ENCODE measurements at places on chromosomes 6 and 20.
A peak's percentile ranks its signal among the peaks of the same experiment; 100 is the strongest.

DNA sequence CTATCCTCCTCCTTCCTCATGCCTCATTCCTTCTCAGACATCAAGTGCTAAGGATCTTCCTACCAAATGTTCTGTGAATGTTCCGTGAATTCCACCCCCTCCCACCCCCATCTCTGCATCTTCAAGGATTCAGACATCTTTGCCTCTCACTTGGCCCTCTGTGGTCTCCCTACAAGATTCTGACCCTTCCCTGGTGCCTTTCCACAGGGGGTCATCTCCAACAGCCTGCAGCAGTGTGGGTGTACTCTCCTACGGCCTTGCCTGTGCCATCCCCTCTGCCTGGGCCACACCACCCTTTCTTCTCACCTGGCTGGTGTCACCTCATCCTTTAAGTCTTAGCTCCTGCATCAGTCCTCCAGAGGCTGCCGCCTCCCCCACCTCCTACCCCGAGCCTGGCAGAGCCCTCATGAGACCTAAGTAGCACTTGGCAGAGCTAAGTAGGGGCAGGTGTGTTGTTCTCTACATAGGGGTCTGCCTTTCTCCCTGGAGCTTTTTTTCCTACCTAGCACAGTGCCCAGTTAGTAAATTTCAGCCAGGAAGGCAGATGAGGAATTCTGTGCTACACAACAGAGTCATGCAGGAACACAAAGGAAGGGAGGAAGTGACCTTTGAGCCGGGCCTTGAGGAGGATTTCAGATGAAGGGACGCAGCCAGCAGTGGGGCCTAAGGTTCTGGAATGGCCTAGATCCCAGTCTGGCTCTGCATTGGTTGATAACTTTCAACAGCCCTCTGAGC, 43.1 kb downstream of the TM9SF4 start:
- DNase-seq, result no peak

- DNase-seq, result no peak
Observed at GRCh38 chr6:165637586-165637985, 25.5 kb downstream of the PDE10A start.

DNA sequence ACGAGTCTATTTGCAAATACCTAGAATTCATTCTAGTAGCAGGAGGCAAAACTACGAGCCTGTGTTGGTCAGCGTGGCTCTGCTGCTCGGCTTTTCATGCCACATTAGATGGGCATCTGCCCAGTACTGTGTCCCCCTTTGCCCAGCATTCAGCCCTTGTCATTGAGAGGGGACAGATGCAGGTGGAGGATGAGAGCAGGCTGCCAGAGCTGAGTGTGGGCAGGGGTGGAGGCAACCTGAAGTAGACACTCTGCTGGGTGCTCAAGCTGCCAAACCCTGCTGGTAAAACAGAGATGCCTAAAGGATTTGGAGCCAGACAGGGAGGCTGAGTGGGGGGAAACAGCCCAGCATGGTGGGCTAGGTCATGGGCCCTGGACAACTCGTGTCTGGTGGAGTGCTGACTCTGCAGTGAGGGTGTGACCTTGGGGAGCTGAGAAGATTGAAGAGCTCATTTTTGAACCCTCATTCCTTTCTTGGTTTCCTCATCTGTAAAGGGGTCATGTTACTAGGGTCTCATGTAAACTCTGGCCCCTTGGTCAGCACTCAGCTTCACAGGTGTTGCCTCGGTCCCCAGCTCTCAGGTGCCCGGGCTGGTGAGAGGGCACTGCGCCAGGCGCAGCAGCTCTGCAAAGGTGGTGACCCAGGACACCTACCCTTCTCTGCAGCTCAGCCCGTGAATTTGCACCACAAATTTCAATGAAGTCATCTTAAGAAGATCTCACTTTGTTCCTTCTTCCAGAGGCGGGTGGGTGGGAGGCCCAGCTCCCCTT, 64.2 kb upstream of the BHLHE23 start:
- peak; percentile 27 for DNase-seq

DNA sequence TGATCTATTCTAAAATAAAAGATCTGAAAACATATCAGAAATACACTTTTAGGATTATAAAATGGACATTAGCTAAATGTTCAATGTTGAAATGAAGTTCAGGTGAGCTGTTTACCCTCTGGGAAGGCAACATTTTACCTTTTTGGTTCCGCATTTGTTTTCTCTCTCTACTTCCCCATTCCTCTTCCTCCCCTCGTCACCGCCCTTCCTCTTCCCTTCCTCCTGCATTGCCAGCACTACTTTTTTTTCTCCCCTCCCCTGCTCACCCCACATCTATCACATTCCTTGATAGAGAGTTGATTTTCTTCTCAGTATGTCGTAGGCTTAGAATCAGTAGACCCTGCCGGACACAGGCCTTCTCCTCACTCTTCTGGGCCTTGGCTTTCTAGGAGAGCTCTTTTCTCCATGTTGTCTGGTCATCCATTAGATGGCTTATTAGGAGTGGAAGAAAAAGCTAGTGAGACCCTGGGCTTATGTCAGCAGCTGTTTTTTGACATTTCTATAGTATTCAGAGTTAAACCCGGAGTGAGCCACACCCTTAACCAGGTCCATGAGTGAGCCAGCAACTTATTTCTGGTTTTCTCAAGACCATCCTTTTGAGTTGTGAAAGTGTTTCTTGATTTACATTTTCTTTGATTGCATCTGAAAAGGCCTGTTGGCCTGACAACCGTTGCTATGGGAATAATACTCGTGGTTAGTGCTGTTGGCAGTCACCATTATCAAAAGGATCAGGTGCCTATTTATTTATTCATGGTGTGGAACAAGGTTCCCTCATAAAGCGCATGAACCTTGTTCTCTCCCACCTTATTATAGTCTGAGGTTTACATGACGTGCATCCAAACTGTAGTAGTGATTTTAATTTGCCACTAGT, 90.9 kb downstream of the DTD1 start:
- DNase-seq, result no peak

GRCh38 chr6:73109659-73110058, 115.6 kb downstream of the KHDC1L start:
- DNase-seq, result no peak

GRCh38 chr6:26068036-26068435, 19.2 kb upstream of the HFE start:
- no peak for DNase-seq

GRCh38 chr6:170258407-170258806, 32.5 kb downstream of the DLL1 start:
- DNase-seq, result peak; percentile 12

DNA sequence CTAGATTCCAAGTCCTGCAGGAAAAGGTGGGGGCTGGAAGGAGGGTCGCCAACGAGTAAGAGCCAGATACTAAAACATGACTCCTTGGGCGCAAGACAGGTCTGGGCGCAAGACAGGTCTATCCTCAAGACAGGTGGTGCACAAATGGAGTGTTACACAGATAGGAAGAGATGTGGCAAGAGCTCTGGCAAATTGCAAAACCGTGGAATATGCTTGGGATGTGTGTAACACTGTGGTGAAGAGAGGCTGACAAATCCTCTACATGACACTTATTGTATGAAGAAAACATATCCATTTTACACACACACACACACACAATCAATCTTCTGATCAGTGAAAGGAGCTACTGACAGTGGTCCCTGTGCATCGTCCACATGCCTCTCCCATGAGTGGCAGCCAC, 77.6 kb downstream of the TBC1D7 start:
- DNase-seq, result no peak

GRCh38 chr6:63685446-63686379, 50.1 kb downstream of the PHF3 start:
- no peak for DNase-seq

- no peak for DNase-seq
Observed at GRCh38 chr6:118743746-118744145, 92.4 kb upstream of the CEP85L start.

- DNase-seq, result no peak
Observed at GRCh38 chr20:57620999-57621398, 773 bp upstream of the ZBP1 start.

GRCh38 chr6:120147071-120147871, 797.7 kb upstream of the MAN1A1 start:
- DNase-seq, result no peak

DNA sequence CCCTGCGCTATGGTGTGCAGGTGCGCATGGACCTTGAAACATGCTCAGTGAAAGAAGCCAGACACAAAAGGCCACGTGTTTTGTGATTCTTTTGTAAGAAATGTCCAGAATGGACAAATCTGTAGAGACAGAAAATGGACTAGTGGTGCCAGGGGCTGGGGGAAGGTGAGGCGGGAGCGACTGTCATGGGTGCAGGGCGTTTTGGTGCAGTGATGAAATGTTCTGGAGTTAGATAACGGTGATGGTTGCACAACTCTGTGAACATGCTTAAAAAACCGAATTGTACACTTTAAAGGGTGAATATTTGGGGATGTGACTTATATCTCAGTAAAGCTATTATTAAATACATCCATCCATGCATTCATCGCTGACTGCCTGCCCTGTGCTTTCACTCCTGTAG, 31.7 kb upstream of the NTSR1 start:
- no peak for DNase-seq

DNA sequence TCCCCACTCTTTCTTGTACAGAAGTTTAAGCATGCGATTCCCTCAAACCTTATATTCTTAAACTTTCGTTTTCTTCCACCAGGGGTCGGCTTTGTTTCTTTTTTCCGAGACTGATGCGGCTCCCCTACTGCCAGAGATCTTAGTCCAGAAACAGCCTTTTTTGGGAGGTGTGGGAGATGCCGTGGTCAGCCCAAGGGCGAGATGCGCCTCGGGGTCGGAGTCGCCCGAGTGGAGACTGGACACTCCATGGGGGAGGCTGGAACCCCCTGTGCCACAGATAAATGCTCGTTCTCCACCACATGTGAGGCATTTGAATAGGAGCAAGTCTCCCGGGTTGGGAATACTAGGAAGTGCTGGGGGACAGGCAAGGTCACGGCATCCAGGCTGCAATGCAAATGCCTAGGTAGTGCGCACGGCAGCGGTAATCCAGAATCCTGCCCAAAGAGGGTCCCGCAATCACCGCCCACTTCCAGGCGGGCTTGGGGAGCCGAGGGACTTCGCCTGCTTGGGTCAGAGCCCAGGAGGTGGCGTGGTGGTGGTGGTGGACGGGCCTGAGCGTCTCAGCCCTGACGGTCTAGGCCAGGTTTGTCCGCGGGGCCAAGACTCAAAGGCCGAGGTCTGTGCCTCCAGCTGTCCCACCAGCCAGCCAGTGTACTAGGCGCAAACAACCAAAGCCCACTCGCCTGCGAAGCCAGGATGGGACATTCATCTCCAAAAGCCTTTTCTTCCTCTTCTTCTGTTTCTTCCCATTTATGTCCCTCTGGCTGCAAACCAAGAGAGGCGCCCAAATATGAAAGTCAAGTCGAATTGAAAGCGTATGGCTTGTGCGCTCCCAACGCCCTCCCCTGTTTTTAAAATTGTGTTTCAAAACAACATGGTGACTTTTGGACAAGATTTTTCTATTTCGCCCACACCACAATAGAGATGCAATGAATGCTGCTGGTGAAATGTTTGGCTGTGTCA, 39.3 kb upstream of the OSTM1 start:
- no peak for DNase-seq

DNA sequence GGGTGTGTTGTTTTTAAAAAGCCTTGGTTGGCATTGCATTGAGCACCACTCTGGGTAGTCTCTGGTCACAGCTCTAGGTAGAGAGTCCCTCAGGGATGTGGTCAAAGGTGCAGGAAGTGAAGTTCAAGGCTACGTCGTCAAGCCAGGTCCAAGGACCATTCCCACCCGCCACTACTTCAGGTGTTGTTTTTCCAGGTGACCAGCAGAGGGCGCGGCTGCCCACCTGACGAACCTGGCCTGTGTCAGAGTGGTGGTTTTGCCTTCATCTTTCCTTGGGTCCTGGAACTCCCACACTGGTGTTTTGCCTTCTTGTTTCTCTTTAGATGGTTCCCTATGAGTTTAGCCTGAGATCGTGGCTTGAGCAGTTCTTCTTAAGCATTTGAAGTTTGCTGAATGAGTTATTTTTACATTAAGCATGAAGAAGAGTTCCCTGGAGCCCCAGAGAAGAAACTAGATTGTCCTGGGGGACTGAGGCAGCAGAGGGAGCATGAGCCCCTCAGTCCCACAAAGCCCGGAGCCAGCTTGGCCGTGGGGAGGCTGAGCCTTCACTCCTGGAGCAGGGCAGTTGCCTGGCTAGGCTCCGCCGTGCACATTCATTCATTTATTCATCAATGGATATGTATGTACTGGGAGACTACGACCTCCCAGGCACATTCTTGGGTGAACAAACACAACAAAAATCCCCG, 5.6 kb upstream of the PHACTR3 start:
- DNase-seq, result peak; percentile 72

DNA sequence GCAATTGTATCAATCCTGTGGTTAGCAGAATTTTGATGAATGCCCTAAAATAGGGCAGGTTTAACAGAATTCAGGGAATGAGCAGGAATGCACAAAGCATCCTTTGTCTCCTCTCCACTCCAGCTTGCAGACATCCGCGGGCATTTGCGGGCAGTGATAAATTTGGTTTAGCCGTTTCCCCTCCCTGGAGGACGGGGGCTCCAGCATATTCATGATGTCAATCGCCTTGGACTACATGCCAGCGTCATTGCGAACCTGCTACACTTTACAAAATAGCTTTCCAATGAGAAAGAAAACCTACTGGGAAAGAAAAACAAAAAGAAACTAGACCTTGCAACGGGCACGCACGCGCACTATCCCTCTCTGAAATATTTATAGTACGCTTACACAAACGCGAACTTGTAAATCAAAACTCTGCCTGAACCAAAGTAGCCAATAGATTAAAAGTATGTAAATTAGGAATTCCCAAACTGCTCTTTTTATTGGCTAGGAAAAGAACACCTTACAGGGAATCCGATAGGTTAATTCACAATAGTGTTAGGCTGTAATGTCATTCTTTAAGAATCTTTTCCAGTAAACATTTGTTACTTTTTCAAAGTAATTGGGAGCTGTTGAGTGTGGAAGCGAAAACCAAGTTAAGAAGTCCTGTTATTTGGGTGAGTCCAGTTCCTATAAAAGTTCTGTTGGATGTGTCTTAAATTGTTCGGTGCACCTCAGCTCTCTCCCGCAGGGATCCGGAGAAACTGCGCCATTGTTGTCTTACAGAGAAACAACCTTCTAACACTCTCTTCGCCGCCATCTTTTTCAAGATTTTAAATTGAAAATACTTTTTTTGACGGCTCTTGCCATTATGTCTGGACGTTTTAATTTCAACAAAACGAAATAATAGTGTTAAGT, 136.7 kb downstream of the HFE start:
- DNase-seq, result peak; percentile 85

DNA sequence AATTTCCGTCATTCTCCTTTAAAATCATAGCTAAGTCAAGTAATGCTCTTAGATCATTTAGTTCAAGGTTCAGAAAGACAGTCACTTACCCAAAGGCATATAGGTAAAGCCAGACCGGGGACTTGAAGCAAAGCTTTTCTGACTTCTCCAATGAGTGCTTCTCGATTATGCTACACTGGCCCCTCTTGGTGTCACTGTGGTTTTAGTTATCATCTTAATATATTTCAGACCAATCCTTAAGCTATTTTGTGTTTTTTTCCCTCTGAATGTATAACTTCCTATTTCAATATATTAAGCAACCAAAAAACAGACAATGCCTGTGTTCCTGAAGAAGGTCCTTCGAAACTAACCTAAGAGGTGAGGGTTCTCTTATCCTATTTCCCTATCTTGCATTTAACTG, 3.9 kb downstream of the PRDM1 start:
- DNase-seq, result no peak

GRCh38 chr20:51637241-51637640, 94.7 kb upstream of the NFATC2 start:
- no peak for DNase-seq

- DNase-seq, result peak; percentile 67
Observed at GRCh38 chr20:4949833-4950178, 51.5 kb downstream of the SLC23A2 start.

- DNase-seq, result no peak
Observed at GRCh38 chr6:34340906-34341480, 51.5 kb downstream of the NUDT3 start.
